ENCODE measurements at places on chromosomes 6 and 20.
A peak's percentile ranks its signal among the peaks of the same experiment; 100 is the strongest.

DNA sequence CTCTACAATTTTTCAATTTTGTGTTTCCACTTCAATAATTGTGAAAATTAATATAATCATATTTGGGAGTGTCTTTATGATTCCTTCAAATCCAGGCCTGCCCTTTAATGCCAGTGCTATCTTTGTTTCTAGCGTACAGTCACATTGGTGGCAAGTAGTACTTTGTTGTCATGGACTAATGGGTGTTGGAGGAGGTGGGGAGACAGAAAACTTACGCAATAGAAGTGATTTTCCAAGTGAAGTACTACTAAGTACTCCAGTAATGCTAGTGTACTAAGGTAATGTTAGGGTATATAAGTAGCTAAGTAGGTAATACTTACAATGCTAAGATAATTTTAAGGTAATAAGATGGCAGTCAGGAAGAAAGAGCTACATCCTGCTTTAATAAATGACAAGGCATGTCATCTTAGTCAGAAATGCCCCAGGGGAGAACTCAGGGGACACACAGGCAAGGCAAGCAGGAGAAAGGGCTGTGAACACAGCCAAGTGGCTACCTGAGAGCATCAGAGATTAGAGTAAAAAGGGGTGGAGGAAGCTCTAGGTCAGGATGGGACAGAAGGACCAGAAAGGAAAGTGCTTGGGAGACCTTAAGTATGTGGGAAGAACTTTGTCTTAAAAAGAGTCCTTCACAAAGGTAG is 217.2 kb upstream of the PRDM1 start:
- DNase-seq, result no peak

- DNase-seq, result peak; percentile 51
These were observed at the start of gene PROCR for GRCh38 chr20:35171753-35172433. Gene PROCR (plus strand): TSS chr20:35172072. CDS start chr20:35172155, 83 bp downstream.

GRCh38 chr6:127102299-127102698 is 16.2 kb upstream of the RSPO3 start:
- DNase-seq, result peak; percentile 47

- DNase-seq, result no peak
These were observed 24.1 kb downstream of the AFDN start for GRCh38 chr6:167850782-167851181.

DNA sequence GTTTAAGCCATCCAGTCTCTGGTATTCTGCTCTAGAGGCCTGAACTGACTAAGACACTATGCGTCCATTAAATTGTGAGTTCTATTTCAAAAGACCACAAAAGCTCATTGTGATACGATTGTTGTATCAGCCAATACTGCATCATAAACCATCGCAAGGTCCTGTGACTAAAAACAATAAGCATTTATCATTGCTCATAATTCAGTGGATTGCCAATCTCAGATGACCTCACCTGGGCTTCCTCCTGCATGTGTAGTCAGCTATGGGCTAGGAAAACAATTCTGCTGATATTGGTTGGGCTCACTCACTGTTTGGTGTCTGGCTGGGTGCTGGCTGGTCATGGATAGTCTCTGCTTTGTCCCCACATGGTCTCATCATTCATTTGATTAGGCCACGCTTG is 592.7 kb upstream of the BTBD3 start:
- no peak for DNase-seq

DNA sequence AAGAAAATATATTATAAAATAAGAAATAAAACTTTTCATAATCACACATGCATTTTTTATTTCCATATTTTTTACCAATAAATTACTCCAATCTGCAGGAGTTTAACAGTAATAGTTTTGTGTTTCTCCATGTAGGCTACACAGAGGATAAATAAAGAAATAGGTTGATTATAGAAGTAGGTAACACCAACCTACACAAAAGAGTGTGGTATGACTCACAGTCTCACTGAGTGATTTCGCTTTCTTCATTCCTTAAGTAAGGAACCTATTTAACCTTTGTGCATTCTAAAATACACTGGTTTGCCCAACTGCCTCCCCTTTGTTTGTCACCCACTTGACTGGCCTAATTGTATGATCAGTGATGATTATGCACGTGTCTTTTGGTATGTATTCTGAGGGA is 244.2 kb upstream of the RIMS1 start:
- no peak for DNase-seq

All from SW 1271 (cell line).